BJ (cell line): ENCODE measurements at places on chromosomes 4 and X.

- DNase-seq = no peak
Observed at GRCh38 chr4:81165861-81166430, 49.1 kb downstream of the PRKG2 start.

DNA sequence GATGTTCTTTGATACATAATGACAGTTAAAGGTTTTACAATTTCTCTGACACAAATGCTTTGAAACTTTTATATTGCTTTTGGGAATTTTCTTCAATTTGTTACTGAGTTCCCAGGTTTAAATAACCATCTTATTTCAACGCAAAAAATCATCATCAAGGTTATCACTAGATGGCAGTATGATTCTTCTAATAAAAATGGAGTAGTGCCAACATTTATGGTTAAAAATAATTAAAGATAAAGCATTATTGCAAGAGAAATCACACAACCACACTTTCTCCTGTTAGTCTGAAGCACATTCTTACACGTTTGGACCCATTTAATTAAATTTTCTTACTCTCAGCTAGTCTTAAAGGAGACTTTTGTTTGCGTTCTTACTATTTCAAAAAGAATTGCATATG, 611.3 kb upstream of the CPXCR1 start:
- DNase-seq = no peak

- DNase-seq = no peak
Observed at GRCh38 chrX:137847376-137847775, 281.4 kb downstream of the ZIC3 start.

- DNase-seq = no peak
Observed at GRCh38 chr4:146059151-146059550, 116.4 kb upstream of the LSM6 start.

GRCh38 chrX:110578270-110578669, 217.3 kb downstream of the CHRDL1 start:
- DNase-seq = no peak

DNA sequence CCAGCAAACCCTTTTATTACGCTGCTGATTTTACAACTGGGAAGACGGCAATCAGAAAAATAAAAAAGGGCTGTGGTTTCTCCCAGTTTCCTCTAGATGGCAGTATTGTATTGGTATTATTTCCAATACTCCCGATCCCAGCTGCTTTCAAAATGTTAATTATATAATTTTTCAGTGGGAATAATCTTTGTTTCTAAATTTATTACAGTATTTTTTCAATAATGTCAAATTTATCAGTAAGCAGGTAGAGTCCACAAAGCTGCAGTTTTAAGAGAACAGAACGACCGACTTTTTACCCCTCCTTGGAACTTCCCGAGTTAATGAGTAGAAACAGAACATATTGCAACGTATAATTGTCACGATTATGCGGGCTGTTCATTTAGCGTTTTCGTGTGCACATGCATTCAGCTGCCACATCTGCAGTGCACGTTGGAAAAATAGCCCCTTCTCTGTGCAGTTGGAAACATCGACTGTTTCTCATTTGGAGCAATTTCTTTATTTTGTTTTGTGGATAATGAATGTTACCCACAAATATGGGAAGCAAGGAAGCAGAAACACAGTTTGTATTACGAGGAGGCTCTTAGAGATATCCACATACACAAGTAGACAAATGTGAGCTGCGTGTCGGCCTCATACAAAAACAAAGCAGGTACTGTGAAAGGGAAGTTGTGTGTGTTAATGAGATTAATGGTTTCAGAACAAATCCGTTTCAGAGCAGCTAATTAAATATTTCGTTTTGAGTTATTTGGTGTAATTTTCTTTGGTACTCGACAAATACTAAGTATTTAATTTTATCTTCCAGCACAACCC, 188.0 kb downstream of the STIM2 start:
- no peak for DNase-seq

DNA sequence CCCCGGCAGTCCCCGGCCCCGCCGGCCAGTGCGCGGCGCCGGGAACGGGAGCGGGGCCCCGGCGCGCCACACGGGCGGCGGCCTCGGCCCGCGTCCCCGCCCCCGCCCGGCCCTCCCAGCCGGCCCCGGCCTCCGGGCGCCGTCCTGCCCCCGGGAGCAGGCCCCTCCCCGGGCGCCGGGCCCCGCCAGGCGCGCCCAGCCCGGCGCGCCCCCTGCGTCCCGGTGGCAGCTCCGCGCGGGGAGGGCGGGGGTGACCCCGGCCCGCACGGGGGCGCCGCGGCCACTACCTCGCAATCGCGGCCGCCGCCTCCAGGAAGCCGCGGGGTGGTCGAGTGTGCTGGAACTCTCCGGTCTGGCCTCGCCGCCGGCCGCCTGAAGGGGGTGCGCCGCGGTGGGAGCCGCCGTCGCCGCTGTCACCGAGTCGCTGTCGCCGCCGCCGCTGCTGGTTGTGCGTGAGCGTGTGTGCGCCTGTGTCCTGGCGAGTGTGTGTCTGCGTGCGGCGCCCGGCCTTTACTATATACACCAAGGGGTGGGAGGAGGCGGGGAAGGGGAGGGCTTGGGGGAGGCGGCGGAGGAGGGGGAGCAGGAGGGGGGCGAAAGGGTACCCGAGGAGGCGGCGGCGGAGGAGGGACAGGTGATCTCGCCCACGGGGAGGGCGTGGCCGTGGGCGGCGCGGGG, at the start of gene RAI2:
TSS of gene RAI2 (minus strand) at position 488 of the 678 bp plus-strand sequence. CDS start 59,288 bp downstream, outside the sequence.
- DNase-seq = no peak

DNA sequence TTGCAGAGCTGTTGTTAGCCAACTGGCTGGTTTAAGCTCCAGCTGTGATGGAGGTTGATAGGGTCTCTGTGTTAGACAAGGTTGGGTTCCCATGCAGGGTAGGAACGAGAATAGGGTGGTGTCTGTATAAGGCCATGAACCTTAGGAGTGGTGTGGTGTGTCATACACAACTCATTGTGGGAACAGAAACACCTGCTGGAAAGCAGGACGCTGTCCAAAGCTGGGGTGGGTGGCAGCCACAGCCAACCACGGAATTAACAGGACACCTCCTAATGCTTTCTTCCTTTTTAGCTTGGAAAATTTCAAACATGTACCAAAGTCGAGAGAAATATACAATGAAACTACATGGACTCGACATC, 94.4 kb downstream of the ARHGAP10 start:
- no peak for DNase-seq

DNA sequence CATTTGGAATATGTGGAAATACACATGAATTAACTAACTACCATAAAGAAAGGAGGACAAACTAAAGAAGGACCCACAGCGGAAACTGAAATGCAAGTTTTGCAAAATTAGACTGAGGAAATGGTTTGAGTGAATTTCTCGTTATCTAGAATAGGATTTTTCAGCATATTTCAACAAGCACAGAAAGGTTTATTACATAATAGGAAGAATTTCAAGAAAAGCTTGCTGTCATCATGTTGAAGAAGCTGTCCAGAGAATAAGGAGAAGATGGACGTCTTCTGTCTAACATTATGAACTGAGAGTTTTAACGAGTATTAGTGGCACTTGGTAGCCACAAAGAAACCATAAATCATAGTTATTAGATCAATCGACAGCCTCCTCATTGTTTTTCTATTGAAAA, 45.0 kb downstream of the TEC start:
- DNase-seq = no peak

DNA sequence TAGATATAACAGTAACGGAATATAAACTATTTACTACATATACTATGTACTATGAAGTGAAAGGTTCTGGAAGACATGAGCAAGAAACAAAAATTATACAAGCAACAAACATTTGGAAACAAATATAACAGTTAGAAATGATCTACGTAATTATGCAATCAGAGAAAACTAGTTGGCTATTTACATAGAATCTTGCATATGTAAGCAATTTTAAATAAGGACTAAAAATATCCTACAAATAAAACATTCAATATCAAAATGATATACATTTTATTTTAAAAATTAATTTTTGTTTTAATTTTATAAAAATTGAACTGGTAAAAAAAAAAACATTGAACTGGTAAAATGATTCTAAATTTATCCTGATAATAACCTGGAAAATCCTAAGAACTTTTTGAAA, 642.5 kb upstream of the PCDH10 start:
- DNase-seq = no peak

GRCh38 chrX:16215660-16216059, 48.4 kb downstream of the MAGEB17 start:
- DNase-seq = no peak

DNA sequence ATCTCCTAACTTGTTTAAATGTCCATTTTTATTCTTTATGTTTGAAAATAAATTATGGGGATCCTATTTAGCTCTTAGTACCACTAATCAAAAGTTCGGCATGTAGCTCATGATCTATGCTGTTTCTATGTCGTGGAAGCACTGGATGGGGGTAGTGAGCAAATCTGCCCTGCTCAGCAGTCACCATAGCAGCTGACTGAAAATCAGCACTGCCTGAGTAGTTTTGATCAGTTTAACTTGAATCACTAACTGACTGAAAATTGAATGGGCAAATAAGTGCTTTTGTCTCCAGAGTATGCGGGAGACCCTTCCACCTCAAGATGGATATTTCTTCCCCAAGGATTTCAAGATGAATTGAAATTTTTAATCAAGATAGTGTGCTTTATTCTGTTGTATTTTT, 27.6 kb downstream of the NUDT6 start:
- no peak for DNase-seq

DNA sequence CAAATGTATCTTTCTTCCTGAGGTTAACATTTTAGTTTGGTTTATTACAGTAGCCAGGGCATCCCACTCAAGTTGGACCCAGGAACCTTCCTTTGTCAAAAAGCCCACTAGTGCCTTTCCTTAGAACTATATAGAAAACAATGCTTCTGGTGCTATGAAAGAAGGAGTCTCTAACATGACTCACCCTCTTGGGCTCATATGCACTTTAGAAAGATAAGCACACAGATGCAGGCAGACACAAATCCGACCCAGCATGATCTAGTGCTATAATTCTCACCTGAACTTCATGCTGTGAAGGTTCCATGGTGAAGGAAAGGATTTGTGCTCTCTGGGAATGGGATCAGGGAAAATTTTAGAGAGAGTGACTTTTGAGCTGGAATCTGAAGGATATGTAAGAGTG, 289.4 kb downstream of the ANKRD50 start:
- DNase-seq = no peak

GRCh38 chr4:26074712-26075430, 160.9 kb downstream of the SMIM20 start:
- no peak for DNase-seq

GRCh38 chr4:186499467-186499866, 55.9 kb downstream of the MTNR1A start:
- DNase-seq = no peak

GRCh38 chr4:2836391-2836859, 7.2 kb upstream of the ADD1 start:
- DNase-seq = no peak

DNA sequence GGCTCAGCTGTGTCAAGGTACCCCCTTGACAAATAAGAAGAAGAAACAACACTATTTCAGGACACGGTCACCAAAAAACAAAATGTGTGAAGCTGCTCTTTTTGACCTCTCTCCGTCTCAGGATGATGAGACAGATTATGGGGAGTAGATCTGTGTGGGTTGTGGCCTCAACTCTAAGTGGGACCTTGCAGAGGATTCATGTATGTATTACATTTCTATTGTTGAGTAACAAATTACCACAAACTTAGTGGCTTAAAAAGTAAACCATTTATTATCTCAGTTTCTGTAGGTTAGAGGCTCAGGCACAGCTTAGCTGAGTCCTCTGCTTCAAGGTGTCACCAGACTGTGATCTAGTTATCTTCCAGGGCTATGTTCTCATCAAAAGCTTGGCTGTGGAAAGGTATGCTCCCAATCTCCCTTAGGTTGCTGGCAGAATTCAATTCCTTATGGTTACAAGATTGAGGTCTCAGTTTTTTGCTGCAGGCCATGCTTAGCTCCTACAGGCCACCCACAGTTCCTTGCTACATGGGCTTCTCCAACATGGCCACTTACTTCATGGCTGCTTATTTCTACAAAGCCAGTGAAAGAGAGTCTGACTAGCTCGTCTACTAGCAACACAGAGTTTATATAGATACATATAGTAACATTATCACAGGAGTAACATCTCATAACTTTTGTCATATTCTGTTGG, 28.1 kb downstream of the DGKK start:
- DNase-seq = no peak

- DNase-seq = no peak
Observed at GRCh38 chr4:1856943-1857699, 1.2 kb upstream of the LETM1 start.

DNA sequence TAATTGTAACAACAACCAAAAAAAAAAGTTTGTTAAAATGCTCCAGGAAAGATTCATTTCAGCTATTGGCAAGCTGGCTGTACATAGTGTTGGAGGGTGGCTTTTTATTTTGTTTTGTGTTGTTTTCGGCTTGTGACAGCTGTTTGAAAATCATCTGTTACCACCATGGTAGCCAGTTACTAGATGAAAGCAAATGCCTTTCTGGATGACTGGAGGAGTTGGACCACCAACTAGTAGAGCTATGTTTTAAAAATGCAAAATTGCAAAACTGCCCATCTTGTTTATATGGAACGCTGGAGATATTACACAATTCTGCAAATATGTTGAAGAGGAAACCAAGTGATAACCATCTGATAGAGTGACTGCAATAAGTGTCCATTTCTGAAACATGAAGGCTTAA, 53.2 kb upstream of the TNIP3 start:
- peak; percentile 70 for DNase-seq

DNA sequence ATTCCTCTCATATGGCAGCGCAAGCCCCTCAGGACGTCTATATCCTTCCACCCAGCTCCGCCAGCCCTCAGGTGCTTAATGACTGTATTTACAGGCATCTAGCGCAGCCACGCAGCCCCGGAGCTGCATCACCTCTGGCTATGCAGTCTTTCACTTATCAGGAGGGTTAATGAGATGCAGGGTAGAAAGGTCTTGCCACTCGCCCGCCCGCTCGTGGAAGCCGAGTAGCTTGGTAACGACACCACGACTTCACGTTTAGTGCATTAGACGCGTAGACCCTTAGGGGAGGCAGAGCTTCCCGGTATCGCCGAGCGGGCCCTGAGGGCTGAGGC, 1.5 kb upstream of the SLC16A2 start:
- no peak for DNase-seq

- no peak for DNase-seq
Observed at GRCh38 chr4:41485041-41485440, 52.9 kb upstream of the LIMCH1 start.

- no peak for DNase-seq
Observed at GRCh38 chr4:41177016-41177415, 37.3 kb downstream of the APBB2 start.

- no peak for DNase-seq
Observed at GRCh38 chrX:37754516-37754915, 25.3 kb upstream of the CYBB start.

- DNase-seq = peak; percentile 39
Observed at GRCh38 chr4:7280926-7281690, 88.8 kb downstream of the SORCS2 start.

GRCh38 chr4:95552942-95553550, 4.3 kb upstream of the UNC5C start:
- DNase-seq = no peak

- no peak for DNase-seq
Observed at GRCh38 chr4:122555216-122555615, 65.7 kb downstream of the IL21 start.

- DNase-seq = peak; percentile 31
Observed at GRCh38 chr4:128483816-128484215, 196.2 kb upstream of the PGRMC2 start.

DNA sequence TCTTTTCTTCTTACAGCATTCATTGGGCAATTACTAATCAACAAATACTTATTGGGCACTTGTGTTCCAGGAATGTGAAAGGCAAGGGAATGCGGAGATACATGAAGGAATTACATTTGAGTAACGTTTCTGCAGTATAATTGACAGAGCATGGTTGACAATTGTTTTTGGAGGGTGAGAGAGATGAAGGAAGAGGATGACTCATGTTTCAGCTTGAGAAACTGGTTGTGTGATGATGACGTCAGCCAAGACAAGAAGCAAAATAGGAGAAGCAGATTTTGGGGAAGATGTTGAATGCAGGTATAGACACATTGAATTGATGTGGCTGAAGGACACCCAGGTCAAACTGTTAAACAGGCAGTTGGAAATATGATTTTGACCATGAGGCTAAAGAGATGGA, 8.0 kb upstream of the CPEB2 start:
- DNase-seq = no peak
